Stimulated activated CD8-positive, alpha-beta memory T cell treated with anti-CD3 and anti-CD28 coated beads, Interleukin-4, amount 100 ng/mL, for 1 hour (primary cell): ENCODE measurements at places on chromosomes 3 and 15.
A peak's percentile ranks its signal among the peaks of the same experiment; 100 is the strongest.

GRCh38 chr3:732326-732928 is 360.4 kb upstream of the CNTN6 start:
- no peak for DNase-seq

GRCh38 chr3:17946619-17947018 is 204.2 kb upstream of the TBC1D5 start:
- no peak for DNase-seq

GRCh38 chr3:190425833-190426232 is 23.9 kb downstream of the TMEM207 start:
- no peak for DNase-seq

- no peak for DNase-seq
Observed at GRCh38 chr3:136149667-136150066, 46.5 kb downstream of the MSL2 start.

DNA sequence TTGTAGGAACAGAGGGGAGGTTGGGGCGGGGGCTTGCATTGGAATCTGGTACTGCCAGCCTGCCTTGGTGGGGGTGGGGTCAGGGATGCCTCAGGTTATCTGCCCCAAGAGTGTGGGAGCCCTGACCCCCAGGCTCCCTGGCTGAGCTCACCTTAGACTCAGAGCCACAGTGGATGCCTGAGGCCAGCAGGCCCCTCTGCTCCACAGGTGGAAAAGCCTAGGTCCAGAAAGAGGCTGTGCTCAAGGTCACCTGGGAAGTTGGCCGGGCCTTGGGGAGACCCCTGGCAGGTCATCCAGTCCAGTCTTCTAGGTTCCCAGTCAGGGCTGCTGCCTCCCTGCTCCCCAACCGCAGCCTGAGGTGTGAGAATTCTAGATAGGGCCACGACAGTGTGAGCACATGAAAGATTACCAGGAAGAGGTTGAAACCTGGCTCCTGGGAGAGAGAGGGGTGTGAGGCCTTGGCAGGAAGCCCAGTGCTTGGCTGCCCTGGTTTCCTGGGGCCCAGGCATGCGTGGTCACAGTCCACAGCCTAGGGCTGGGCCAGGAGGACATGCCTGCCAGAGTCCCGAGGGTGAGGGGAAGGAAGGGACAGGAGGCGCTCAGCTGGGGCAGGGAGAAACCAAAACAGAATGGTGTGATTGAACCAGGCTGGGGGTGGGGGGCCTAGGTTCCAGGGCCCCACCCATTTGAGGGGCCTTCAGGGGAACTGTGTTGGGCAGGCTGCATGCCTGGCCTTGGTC is 4.9 kb downstream of the HDAC11 start:
- DNase-seq = no peak

DNA sequence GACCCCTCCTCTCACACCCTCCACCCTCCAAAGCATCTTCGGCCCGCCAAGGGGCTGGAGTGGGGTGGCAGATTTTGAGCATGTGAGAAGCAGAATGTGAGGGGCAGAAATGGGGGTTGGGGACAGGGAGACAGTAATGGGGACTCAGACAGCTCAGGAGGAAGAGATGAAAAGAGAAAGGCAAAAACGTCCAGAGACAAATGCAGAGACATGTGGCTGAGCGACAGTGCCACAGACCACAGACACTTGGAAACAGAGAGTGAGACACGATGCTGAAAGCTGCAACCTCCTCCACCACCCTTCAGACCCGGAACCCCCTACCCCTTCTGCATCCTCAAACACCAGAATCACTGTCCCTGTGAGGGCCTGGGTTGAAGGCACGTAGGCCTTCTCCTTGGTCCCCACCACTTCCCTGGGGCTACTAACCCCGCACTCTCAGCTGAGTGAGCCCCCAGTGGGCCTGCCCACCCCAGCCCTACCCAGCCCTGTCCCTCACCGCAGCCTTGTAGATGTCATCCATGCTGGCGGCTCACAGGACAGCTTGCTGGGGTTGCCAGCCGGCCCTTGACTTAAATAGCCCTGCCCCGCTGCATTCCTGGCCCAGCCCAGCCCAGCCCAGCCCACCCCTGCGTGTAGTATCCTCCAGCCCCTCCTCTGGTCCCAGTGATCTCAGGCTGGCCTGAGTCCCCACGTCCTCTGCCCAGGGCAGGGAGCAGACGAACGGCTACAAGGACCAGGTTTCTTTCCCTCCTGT is at the start of gene TNNC1:
Gene TNNC1, minus strand, starts transcription at position 546 of the 754 bp plus-strand sequence. Its CDS starts 26 bp downstream, at position 520.
- no peak for DNase-seq

GRCh38 chr3:43061101-43061895 is 44.6 kb downstream of the POMGNT2 start:
- no peak for DNase-seq

DNA sequence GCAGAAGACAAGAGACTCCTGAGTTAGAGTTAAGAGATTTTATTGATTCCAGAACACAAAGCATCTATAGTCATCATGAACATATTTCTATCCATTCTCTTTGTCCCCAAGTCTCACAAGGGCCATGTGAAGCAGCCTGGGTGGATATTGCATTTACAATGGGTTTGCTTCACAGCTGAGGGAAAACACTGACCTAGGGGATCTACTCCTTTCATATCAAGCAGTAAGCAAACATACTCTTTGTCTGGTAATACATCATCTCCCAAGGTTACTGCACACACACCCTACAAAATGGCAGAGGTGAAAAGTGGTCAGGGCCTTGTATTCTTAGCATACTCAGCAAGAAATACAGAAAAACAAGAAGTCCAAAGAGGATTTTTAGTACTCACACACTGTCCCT is 267.7 kb upstream of the BCHE start:
- DNase-seq = no peak

DNA sequence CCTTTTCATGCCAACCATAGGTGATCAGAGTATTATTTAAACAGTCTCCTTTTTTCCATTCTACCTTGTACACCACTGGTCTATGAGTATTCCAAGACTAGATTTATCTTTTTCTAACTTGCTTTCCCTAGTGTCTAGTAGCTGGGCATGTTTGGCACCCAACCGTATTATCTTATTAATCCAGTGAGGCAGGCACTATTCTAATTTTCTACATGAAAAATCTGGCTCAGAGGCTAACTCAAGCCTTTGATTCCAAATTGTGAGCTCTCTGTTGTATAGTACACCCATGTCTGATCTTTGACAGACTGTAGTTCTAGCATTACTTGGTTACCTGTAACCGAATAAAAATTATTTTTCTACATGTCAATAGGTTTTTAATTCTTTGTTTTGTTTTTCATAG is 76.7 kb upstream of the PLXND1 start:
- DNase-seq = no peak

DNA sequence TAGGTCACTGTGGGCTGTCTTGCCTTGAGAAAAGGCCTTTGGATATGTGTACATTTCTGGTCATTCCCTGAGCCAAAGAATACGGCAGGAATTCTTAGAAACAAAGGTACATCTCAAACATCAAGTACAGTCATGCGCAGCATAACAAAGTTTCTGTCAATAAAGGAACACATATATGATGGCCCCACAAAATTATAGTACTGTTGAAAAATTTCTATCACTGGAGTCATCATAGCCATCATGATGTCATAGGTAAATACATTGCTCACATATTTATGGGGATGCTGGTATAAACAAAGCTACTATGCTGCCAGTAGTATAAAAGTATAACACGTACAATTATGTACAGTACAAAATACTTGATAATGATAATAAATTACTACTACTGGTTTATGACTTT is 38.9 kb upstream of the NECTIN3 start:
- no peak for DNase-seq

DNA sequence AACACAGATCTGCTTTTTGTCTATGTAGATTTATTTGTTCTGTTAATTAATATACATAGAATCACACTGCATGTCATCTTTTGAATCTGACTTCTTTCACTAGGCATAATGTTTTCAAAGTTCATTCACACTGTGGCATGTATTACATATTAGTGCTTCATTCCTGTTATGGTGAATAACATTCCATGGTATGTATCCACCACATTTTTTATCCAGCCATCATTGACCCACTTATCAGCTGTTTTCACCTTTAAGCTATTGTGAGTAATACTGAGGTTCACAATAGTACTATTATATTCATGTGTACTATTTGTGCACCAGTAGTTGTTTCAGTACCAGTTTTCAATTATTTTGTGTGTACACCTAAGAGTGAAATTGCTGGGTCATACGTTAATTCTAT is 230.6 kb upstream of the CNTN3 start:
- DNase-seq = no peak

DNA sequence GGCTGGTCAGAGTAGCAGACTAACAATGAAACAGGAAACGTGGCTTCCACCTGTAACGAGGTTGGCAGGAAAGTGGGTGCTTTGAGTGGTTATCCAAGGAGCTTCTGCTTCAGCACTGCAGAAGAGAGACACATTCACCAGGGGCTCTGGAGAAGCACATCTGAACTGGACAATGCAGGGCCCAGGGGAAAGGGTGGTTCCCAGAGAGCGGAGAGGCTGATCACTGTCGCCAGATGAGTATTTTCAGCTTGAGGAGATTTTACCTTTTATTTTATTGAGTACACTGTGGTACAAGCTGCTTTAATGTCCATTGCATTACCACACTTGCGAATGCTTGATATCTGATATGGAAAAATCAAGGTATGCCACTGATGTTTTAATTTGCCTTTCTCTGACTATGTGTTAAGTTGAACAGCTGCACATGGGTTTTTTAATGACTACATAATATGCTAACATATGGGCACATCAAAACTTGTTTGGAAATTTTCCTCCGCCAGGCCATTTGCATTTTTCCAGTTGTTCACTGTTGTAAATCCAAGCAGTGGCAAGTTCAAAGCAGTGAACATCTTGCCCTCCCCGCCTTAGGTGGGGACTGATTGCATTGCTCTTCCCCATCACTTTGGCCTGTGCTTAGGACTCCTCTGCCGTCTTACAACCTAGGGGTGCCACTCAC is 52.1 kb downstream of the LRTM1 start:
- DNase-seq = no peak

DNA sequence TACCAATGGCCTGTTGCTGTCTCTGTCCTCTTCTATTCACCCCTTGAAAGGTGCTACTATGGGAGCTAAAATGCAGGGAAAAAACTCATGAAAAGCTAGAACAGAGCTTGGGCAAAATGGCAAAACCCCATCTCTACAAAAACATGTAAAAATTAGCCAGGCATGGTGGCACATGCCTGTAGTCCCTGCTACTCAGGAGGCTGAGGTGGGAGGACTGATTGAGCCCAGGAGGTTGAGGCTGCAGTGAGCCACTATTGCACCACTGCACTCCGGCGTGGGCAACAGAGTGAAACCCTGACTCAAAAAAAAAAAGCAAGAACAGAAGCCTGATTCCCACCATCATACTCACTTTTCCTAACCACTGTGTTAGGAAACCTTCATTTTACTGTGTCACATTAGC is 1.9 kb downstream of the MAP4 start:
- DNase-seq = no peak

DNA sequence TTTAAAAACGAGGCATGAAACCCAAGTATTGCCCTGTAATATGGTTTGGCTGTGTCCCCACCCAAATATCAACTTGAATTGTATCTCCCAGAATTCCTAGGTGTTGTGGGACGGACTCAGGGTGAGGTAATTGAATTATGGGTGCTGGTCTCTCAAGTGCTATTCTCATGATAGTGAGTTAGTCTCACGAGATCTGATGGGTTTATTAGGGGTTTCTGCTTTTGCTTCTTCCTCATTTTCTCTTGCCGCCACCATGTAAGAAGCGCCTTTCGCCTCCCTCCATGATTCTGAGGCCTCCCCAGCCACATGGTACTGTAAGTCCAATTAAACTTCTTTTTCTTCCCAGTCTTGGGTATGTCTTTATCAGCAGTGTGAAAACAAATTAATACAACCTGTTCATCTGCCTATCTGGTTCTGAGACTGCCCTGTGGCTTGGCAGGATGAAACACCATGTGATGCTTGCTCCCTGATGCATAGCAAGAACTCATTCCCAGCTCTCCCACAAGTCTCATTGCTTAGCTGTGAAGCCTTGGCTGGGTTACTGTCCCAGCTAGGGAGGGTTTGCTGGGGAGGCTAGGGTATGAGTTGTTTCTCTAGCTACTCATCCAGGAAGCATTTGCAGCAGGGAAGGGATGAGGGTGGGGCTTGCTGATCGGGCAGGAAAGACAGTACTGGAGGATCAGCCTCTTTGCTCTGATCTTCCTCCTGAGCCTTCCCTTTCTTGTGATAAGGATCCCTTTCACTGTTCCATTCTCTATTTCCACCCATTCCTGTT is 3.7 kb upstream of the SQOR start:
- no peak for DNase-seq

DNA sequence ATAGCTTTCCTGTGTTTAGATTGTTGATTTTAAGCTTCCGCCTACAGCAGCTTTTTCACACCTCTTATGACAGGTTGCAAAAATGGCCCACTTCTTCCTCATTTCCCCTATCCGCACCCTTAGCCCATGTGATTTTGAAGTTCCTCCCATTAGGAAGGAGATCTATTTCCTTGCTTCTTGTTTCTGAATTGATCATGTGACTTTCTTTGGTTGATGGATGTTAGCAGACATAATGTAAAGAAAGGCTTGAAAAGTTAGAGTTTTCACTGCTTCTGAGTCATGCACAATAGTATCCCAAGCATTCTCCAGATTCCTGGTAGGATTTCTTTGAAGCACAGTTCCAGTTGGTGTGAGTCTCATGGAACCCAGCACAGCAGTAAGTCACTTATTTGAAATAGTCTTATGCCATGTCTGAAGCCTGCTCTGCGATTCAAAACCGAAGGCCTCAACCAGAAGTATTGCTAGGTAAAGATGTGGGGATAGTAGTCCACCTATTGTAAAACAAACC is 76.6 kb downstream of the EDEM1 start:
- DNase-seq = no peak

- DNase-seq = no peak
Observed at GRCh38 chr15:74620636-74621545, 5.3 kb downstream of the CLK3 start.

DNA sequence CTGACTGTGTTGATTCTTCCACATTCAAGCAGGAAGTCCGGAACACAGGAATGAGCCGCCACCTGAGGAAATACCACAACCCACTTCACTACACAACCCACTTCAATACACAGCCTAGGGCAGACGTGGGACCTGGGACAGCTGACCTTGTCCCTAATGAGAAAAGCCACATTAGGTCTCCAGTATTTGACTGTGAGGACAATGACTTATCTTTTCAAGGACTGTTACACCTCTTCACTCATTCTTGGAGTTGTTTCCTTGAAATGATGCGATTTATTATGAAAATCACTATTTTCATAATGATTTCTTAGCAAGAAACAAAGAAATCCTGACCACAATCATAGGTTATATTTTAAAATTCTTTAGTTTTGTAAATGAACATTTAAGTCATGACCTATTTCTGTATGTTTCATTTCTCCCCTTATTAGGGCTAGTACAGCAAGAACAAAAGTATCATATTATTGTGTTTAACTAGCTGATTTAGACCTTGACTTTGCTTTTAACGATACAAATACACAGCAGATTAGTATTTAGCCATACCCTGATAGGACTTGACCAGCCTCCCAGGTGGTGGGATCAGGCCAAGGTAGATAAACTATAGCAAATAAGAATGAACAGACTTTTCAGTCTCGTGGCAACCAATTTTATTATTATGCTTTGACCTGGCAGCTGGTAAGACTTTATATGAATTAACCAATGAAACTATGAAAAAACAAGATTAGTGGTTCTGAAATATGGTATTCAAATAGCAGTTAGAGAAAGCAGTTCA is 6.0 kb downstream of the RAB27A start:
- DNase-seq = no peak

GRCh38 chr3:143314251-143315093 is 194.9 kb downstream of the CHST2 start:
- DNase-seq = no peak

GRCh38 chr3:16842272-16843270 is 42.2 kb upstream of the PLCL2 start:
- peak; percentile 44 for DNase-seq
